ENCODE measurements at places on chromosomes 7 and 10. TPM values are rescaled to one million over a fixed set of nuclear protein-coding genes. Genes with fewer than 3 reads are reported as not detected.

The VPS37D gene
- total RNA-seq = 3.5 TPM

The ADAM8 gene
- total RNA-seq = 5.0 TPM

The LLCFC1 gene
- total RNA-seq = not detected

The ACTL6B gene
- total RNA-seq = not detected

The PON3 gene
- total RNA-seq = 26.9 TPM

The ZCCHC24 gene
- total RNA-seq = 18.7 TPM

The HGF gene
- 8.6 TPM for total RNA-seq

The NME8 gene
- total RNA-seq = not detected

The FEZF1 gene
- not detected for total RNA-seq

The PNLIPRP1 gene
- not detected for total RNA-seq

The VAX1 gene
- total RNA-seq = not detected

The PON1 gene
- total RNA-seq = not detected

The EBF3 gene
- total RNA-seq = 6.6 TPM

The RAB19 gene
- total RNA-seq = 4.2 TPM

Data from breast epithelium (tissue), 4 donors.